ENCODE measurements at places on chromosomes 13 and 19. TPM values are rescaled to one million over a fixed set of nuclear protein-coding genes. Genes with fewer than 3 reads are reported as not detected.

COL5A3 gene
- total RNA-seq: not detected

GPR18 gene
- not detected for total RNA-seq

DNA sequence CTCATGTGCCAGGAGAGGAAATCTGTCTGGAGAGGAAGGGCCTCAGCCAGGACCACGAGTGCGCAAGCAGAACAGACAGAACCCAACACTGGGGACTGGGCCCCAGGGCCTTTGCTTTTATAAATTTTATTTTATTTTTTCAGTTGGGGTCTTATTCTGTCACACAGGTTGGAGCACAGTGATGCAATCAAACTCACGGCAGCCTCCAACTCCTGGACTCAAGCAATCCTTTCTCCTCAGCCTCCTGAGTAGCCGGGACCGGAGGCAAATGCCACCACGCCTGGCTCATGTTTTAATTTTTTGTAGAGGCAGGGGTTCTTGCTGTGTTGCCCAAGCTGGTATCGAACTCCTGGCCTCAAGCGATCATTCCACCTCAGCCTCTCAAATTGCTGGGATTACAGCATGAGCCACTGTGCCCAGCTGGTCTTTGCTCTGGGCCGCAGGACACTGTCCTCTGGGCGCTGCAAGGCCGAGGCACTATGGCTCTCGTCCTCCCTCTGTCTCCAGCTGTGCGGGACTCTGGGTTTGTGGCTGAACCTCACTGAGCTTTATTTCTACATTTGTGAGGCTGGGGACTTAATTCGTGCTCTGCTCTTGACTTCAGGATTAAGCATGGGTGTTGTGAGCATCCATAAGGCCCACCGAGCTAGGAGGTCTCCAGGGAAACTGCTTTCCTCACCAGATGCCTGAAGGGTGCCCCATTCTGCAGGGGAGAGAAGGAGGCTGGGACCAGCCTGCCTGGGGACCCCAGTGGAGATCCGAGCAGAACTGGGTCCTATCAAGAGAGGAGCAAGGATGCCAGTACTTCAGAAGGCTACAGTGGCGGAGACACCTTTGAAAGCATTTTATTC lies 144.2 kb upstream of the VSTM2B start:
- H3K27ac ChIP-seq: no peak overlapping the region
- no peaks in the 10 kb centered on the region for H3K4me1 ChIP-seq
- DNase-seq: no peak
- H3K36me3 ChIP-seq: no peaks in the 10 kb centered on the region
- H3K27me3 ChIP-seq: no peaks in the 10 kb centered on the region
- H3K4me3 ChIP-seq: no peak overlapping the region

DNA sequence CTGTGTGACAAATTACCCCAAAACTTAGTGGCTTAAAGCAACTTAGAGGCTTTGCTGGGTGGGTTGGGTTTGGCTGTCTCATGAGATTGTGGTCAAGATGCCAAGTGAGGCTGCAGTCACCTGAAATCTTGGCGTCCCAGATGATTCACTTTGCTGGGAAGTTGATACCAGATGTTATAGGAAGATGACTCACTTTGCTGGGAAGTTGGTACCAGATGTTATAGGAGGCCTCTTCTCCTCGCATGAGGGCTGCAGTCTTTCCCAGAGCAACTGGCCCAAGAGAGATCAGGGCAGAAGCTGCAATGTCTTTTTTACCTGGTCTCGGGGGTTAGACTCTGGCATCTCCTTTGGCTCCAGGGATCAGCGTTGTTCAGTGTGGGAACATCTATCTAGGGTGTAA lies 16.8 kb downstream of the TEX29 start:
- DNase-seq: no peak
- no peaks in the 10 kb centered on the region for H3K4me1 ChIP-seq
- no peak overlapping the region for H3K27ac ChIP-seq
- no peaks in the 10 kb centered on the region for H3K27me3 ChIP-seq
- H3K36me3 ChIP-seq: no peaks in the 10 kb centered on the region
- no peak overlapping the region for H3K4me3 ChIP-seq

- peaks cover 5% of the 10 kb centered on the region for H3K4me1 ChIP-seq
- no peaks in the 10 kb centered on the region for H3K36me3 ChIP-seq
- no peaks in the 10 kb centered on the region for H3K27me3 ChIP-seq
- no peak for DNase-seq
- H3K27ac ChIP-seq: no peak overlapping the region
These were observed 3.5 kb downstream of the GRK1 start for GRCh38 chr13:113670541-113670940.

- H3K27ac ChIP-seq: no peak overlapping the region
- H3K36me3 ChIP-seq: no peaks in the 10 kb centered on the region
- no peak overlapping the region for H3K4me3 ChIP-seq
- H3K27me3 ChIP-seq: no peaks in the 10 kb centered on the region
- DNase-seq: no peak
- no peaks in the 10 kb centered on the region for H3K4me1 ChIP-seq
These were observed 1029.0 kb downstream of the EFNB2 start for GRCh38 chr13:105506463-105506862.

- peaks cover 8% of the 10 kb centered on the region for H3K4me1 ChIP-seq
- no peak overlapping the region for H3K4me3 ChIP-seq
- H3K36me3 ChIP-seq: no peaks in the 10 kb centered on the region
- H3K27me3 ChIP-seq: no peaks in the 10 kb centered on the region
- DNase-seq: no peak
These were observed 18.8 kb downstream of the HPN start for GRCh38 chr19:35060160-35060855.

CCDC8 gene
- 91.7 TPM for total RNA-seq

DNA sequence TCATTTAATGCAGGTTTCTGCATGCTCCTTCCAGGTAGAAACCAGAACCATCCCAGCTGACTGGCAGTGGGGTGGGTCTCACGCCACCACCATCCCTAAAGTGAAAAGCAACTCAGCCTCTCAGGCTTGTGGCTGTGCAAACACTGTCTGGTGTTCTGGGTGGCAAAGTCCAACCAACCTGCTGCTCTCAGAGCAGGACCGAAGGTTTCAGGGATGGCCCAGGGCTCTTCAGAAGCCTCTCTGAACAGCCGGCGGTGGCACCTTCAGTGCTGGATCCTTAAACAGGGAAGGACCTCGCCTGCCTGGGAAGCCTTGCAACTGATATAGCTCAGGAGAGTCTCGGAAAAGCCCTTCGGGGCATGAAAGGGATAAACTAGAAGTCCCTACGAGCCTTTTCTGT lies 100.8 kb downstream of the COL4A1 start:
- no peaks in the 10 kb centered on the region for H3K27me3 ChIP-seq
- H3K4me1 ChIP-seq: no peaks in the 10 kb centered on the region
- no peak overlapping the region for H3K4me3 ChIP-seq

ZNF653 gene
- 13.8 TPM for total RNA-seq
